ENCODE measurements at places on chromosomes 3 and 15.

GRCh38 chr3:69181592-69182211 lies 59.3 kb upstream of the LMOD3 start:
- no peak for DNase-seq

GRCh38 chr3:57131210-57131588 lies 34.0 kb downstream of the IL17RD start:
- no peak for DNase-seq

DNA sequence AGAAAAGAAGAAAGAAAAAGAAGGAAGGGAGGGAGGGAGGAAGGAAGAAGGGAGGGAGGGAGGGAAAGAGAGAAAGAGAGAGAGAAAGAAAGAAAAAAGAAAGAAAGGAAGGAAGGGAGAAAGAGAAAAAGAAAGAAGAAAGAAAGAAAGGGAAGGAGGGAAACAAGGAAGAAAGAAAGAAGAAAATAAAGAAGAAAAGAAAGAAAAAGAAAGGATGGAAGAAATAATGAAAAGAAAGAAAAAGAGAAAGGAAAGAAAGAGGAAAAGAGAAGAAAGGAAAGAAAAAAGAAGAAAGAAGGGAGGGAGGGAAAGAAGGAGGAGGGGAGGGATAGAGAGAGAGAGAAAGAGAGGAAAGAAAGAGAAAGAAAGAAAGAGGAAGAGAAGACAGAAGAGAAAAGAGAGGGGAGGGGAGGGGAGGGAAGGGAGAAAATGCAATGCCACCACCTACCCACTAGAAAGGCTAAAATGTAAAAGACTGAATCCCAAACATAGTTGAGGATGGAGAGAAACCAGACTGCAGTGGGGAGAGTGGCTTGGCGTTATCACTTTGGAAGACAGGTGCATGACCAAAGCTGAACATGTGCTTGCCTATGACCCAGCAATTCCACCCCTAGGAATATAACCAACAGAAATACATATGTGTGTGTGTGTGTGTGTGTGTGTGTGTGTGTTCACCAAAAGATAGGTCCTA lies 66.9 kb upstream of the KLF13 start:
- DNase-seq: no peak

DNA sequence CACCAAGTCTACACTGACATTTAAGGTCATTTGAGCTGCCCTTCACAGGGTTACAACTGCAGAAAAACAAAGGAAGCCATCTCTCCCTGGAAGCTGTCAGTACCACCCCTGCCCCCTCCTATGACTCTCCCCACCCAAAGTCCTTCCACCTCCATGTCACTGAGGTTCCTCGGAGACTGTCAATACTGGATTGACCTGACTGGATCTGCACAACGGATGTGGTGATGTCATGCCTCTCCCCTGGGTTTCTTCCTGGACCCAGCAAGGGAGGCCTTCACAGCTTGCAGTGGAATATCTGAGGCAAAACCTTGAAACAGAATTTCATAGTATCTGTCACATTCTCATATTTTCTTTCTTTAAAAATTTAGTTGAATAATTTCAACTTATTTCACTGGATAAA lies 153.5 kb downstream of the CLSTN2 start:
- no peak for DNase-seq

- no peak for DNase-seq
These were observed 127.4 kb downstream of the TCF12 start for GRCh38 chr15:57045741-57046382.

GRCh38 chr3:42693530-42693930 lies 8.2 kb downstream of the KLHL40 start:
- DNase-seq: no peak

DNA sequence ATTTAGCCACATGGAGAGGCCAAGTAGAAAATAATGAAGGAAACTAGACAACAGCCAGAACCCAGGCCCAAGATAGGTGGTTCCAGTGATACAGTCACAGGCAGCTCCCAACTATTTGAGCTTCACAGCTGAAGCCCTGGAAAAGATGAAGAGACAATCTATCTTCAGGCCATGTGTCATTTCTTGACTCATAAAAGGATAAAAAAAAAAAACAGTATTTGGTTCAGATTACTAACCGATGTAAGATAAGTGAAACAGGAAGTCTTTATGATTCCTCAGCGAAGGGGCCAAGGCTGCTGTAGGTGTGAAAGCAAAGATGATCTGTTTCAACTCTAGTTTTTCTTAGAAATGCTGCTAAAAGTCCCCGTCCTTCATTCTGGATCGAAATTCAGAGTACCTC lies 394.6 kb downstream of the ZNF385D start:
- DNase-seq: no peak

- no peak for DNase-seq
These were observed 10.1 kb downstream of the HAUS2 start for GRCh38 chr15:42558739-42559138.

GRCh38 chr15:72058585-72058984 lies 59.4 kb downstream of the MYO9A start:
- DNase-seq: no peak

DNA sequence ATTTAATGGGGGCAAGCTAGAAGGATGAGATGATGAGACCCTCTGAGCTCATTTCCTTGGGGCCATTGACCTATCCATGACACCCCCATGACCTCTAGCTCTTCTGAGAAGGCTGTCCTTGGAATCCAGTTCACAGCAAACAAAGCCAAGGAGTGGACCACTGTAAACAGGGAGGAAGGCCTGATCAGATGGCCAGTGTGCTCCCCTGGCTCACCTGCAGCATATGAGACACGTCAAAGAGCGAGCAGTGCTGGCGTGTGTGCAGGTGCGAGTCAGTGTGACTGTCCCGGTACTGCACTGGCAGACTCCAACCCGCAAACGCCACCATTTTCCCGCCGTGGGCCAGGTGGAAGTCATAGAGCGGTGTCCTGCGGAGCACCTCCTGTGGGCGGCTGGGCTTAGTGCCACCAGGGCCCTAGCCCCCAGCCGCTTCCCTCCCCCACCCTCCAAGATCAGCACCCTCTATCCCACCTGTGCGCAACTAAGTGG lies 339 bp downstream of the AMT start:
- DNase-seq: no peak

- no peak for DNase-seq
These were observed 113.7 kb downstream of the MYO5A start for GRCh38 chr15:52414936-52415335.

DNA sequence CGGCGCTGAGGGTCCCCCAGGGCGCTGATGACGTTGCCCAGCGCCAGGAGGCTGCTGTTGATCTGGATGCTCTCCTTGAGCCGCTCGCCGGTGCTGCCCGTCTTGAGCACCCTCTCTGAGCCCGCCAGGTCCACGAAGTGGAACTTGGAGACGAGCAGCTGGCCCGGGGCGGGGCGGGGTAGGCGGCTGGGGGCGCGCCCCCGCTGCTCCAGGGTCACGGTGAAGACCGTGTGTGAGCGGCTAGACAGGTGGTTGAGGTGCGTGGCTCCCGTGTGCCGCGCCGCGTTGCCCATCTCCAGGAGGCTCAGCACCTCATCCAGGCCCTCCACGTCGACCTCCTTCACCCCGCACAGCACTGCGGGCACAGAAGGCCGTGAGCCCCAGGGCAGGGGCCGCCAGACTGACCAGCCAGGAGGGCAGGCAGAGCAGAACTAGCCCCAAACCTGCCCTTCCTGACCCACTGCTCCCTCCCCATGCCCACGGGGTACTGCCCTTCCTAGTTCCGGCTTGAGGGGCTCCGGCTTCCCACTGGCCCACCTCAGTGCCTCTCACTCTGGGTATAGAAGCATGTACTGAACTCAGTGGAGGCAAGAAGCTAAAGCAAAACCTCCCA lies 6.1 kb downstream of the KIF7 start:
- DNase-seq: no peak

DNA sequence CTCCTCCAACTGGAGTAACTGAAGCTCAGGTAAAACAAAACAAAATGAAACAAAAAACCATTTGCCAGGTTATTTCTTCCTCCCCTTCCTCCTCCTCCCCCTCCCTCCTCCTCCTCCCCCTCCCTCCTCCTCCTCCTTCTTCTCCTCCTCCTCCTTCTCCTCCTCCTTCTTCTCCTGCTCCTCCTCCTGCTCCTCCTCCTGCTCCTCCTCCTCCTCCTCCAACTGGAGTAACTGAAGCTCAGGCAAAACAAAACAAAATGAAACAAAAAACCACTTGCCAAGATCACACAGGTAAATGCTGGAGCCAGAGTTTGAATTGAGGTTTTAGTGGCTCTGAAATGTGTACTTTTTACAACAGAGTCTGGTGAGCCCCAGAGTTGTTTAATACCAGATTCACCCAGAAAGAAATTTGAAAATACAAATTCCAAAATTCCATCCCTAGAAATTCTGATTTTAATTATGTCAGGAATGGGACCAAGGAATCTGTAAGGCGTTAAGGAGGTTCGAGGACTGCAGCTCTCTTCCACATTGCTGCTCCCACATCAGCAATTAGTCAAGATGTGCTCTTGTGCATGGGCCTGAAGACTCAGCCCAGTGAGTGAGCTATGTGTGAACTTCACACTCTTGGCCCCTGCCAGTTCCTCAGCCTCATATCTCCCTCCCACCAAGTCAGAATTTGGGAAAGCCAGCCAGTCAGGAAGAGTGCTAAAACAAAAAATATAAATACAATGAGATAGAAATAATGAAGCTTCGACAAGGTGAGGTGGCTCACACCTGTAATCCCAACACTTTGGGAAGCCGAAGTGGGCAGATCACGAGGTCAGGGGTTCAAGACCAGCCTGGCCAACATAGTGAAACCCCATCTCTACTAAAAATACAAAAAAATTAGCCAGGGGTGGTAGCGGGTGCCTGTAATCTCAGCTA lies 31.6 kb upstream of the ZNF770 start:
- DNase-seq: no peak

- no peak for DNase-seq
These were observed 12.6 kb upstream of the STARD5 start for GRCh38 chr15:81336568-81336967.

- DNase-seq: no peak
These were observed 29.1 kb downstream of the FLNB start for GRCh38 chr3:58037141-58037910.

- peak; percentile 44 for DNase-seq
These were observed 4.8 kb downstream of the IDH2 start for GRCh38 chr15:90097475-90097874.

- DNase-seq: no peak
These were observed 11.4 kb upstream of the MEX3B start for GRCh38 chr15:82056958-82057823.

DNA sequence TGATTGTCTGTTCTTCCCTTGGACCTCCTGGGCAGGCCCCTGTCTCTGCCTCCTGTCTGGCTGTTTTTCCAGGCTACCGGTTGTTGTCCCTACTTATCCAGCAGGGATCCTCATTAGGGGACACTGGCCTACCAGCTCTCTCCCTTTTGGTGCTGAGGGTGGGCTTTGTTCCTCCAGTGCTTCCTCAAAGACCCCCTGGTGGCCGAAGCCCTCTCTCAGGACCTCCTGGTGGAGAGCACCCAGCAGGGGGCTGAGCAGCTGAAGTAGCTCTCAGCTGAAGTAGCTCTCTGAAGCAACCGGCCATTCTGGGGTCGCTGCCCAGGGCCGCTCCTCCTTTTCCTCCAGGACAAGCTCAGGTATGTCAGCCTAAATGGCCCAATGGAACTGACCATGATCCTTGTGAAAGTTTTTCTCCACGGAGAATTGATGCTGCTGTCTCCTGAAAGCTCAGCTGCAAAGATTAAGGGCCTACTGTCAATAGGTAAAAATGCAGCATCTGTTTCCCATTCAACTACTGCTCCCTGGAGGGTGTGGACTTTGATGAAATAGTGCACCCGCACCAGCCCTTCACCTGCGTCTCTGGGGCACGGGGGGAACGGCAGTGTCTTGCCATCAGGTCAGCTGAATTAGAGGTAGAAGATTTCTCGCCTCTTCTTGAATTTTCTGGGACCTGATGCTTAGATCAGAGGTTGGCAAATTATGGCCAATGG lies 27.6 kb downstream of the ARNT2 start:
- no peak for DNase-seq

GRCh38 chr15:26805470-26805869 lies 32.6 kb upstream of the GABRB3 start:
- no peak for DNase-seq

- DNase-seq: no peak
These were observed 353.0 kb downstream of the EDEM1 start for GRCh38 chr3:5540532-5540931.

- DNase-seq: no peak
These were observed 69.6 kb downstream of the ASB7 start for GRCh38 chr15:100671858-100672543.

DNA sequence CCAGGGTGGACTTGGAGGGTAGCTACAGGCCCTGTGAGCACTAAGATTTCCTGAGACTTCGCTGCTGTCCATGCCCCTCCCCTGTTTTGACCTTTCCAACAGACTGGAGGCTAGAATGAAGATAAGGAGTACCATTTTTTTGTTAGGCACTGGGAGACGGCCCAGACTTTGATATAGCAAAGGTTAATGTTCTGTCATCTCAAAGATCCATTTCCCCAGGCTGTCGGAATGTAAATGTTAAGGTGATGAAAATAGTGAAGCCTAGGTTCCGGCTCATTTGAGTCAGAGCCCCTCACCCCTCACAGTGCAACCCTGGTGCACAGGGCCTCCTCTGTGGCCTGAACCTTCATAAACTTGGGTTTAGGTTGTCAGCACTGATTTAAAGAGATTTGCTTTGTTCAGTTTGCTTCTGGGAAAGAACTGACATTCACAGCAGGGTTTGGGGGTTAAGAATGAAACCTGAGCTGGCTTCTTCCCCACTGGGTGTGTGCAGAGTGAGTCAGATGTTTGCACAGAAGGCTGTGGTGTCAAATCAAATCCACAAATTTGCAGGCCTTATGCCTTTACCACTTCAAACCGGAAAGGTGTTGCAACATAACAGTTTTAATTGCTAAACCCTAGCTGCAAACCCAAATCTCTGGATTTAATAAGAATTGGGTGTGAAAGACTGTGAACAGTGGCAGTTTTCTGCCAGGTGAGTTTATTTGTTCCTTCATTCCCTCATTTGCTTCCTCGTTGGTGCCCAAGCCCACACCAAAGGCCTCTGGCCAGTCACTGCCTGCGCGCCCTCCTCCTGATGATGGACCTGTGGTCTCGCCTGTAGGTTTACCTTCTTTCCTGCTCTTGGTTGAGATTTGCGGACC lies 20.6 kb upstream of the KCTD6 start:
- no peak for DNase-seq

DNA sequence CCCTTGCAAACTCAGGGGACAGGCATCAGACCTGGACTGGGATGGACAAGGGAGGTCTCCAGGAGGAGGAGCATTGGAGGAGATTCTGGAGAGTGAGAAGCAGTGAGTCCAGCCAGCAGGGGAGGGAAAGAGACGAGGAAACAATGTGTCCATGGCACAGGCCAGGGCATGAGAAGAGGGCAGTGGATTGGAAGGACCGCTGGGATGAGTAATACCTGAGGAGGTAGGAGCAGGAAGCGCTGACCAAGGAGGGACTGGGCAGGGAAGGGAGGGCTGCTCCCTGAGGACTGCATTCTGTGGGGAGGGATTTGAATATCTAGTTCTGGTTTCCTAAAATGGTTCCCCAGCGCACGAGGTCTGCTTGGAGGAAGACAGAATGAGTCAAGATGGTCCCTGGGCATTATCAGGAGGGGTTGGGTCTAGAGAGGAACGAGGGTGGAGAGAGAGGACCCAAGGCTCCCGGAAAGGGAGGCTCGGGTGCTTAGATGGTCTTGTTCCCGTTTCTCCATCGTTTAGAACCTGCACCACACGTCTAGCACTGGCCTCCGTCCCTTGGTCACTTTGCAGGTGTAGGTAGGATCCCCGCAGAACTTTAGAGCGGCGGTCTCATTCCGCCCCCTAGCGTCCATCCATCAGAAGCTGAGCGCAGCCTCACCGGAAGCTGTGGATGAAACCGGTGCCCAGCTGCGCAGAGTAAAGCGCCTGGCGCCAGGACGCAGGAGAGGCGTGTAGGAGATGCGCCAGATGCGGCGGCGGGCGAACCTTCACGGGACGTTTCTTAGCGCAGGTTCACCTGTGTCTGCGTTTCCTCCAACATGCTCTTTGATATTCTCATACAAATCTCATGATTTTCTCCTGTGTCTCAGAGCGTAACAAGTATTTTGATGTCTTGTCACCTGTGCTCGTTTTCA lies 190.7 kb upstream of the NDN start:
- DNase-seq: no peak
